ENCODE measurements at places on chromosomes 2 and 18. TPM values are rescaled to one million over a fixed set of nuclear protein-coding genes. Genes with fewer than 3 reads are reported as not detected.

DNA sequence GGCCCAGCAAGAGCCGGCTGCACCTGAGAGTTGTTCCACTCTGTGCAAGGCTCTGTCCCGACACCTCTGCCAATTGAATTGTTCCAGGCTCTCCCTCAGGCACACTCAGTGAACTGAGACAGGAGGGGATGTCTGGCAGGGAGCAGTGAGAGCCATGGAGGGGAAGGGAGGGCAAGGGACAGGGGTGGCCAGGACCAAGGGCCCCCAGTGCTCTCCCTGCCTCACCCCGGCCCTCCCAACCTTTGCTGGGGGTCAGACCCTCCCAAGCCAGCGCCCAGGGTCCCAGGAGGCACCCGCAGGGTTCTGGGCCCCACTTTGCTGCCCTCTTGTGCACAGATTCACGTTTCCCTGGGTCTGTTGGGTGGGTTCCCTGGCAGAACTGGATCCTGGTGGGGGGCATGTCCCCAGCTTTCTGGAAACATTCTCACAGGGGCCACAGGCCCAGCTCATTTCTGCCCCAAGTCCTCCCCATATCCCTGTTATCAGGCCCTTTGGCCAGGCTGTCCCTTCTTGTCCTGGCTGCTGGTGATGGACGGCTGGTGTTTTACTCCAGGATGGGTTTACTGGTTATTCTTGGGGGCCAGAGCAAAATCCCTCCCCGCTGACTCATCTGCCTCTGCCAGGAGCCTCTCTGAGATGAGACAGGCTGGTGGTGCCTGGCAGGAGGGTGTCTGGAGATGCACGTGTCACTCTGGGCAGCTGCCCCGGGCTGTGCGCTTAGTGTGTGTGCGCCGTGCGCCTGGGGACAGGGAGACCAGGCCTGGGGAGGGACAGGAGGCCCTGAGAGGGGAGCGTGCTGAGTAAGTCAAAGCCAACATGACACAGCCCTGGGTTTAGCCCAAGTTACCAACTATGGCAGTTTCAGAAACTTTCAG lies 136.5 kb upstream of the CTDP1 start:
- H3K4me1 ChIP-seq = peaks cover 4% of the 10 kb centered on the region
- no peaks in the 10 kb centered on the region for H3K36me3 ChIP-seq
- peaks cover 8% of the 10 kb centered on the region for H3K27me3 ChIP-seq
- H3K4me3 ChIP-seq = no peak overlapping the region

The PTCD3 gene
- 70.1 TPM for total RNA-seq

The KIDINS220 gene
- total RNA-seq = 87.2 TPM

The ADGRF3 gene
- under 0.01 TPM for total RNA-seq

- no peak overlapping the region for H3K27ac ChIP-seq
- no peaks in the 10 kb centered on the region for H3K36me3 ChIP-seq
- DNase-seq = no peak
- H3K4me3 ChIP-seq = no peak overlapping the region
- no peaks in the 10 kb centered on the region for H3K27me3 ChIP-seq
- no peaks in the 10 kb centered on the region for H3K4me1 ChIP-seq
These were observed 996.2 kb upstream of the FANCL start for GRCh38 chr2:59237311-59237710.

GRCh38 chr18:35051641-35052377 lies 10.6 kb downstream of the MAPRE2 start:
- H3K27ac ChIP-seq = no peak overlapping the region
- no peak for DNase-seq
- H3K4me3 ChIP-seq = no peak overlapping the region

The MPPE1 gene
- 15.4 TPM for total RNA-seq

The FOXI3 gene
- total RNA-seq = not detected

DNA sequence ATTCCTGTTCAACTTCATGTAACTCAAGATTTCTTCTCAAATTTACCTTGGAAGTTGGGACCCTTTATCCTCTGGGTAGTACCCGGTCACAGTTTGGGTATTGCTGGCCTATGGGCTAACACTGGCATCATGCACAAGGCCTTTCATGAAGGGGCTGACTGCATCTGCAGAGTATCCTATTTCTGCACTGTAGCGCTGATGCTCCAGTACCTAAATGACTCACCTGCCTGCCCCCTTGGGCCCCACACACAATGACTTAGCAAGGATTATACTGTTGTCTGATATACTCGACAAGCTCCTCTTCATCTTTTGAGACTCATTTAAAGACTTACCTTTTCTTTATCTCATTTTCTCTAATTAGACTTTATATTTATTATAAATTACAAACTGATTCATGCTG lies 39.9 kb downstream of the DNAH6 start:
- H3K4me1 ChIP-seq = no peaks in the 10 kb centered on the region
- H3K27ac ChIP-seq = no peak overlapping the region

DNA sequence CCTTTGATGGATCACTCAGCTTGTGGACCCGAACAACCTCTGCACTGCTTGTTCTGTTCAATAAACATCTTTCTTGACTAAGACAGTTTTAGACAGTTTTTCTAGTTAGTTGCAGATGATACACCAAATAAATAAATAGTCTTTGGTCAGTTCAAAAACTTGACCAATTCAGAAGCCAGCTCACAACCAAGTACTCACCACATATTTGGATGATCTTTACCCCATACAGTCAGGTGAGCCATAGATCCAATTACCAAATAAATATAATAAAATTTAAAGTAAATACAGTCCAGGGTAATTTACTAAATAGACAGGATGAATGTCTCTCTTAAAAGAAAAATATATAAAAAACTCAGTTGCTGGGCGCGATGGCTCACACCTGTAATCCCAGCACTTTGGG lies 18.2 kb downstream of the SCN3A start:
- H3K36me3 ChIP-seq = no peaks in the 10 kb centered on the region
- H3K4me1 ChIP-seq = no peaks in the 10 kb centered on the region
- H3K27me3 ChIP-seq = no peaks in the 10 kb centered on the region
- DNase-seq = no peak

The GPR35 gene
- total RNA-seq = 1.6 TPM

- no peak overlapping the region for H3K27ac ChIP-seq
- DNase-seq = no peak
- H3K4me3 ChIP-seq = no peak overlapping the region
- H3K27me3 ChIP-seq = no peaks in the 10 kb centered on the region
- H3K4me1 ChIP-seq = no peaks in the 10 kb centered on the region
These were observed 8.5 kb downstream of the STEAP3 start for GRCh38 chr2:119231975-119232665.

The SPDYA gene
- 0.98 TPM for total RNA-seq

The MRPS5 gene
- 43.8 TPM for total RNA-seq

The SEPTIN10 gene
- total RNA-seq = 100 TPM

The SPATA3 gene
- total RNA-seq = not detected

All from breast epithelium (tissue), 4 donors.